Left kidney (tissue), 8 donors: ENCODE measurements at places on chromosomes 2 and 18. TPM values are rescaled to one million over a fixed set of nuclear protein-coding genes. Genes with fewer than 3 reads are reported as not detected.

DNA sequence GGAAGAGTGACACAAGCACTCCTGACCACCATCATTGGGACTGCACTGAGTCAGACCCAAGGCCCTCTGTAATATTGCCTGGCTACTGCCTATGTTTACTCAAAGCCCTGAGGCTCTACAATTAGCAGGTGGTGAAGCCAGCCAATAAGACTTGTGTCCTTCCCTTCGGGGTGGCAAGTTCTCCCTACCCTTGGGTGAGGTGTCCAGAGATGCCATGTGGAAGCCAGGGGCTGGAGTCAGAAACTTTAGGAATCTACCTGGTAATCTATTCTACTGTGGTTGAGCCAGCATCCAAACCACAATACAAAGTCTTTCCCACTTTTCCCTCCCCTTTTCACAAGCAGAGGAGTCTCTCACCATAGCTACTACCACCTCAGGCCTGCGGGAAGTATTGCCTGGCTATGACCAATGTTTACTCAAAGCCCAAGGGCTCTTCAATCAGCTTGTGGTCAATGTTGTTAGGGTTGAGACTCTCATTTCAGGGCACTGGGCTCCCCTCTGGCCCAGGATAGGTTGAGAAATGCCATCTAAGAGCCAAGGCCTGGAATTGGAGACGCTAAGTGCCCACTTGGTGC lies 17.6 kb downstream of the DHRS9 start:
- no peak for DNase-seq

DNA sequence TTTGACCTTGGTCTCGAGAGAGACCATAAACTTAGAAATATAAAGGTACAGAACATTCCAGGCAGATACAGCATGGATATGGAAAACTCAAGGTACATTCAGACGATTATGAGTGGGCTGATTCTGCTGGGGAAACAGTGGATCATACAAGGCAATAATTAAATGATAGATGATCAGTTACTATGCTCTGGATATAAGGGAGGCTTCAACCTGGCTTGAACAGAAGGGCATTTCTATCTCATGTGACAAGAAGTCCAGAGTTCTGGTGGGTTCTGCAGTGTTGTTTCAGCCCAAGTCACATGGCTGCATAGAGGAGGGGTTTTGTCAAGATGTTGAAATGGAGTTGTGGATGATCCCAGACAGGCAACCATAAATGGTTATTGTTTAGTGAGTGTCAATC lies 23.5 kb downstream of the MYO5B start:
- no peak for DNase-seq

Gene HAUS1
- polyA plus RNA-seq: 54.2 TPM

GRCh38 chr2:230781130-230781797 lies 68.6 kb downstream of the CAB39 start:
- peak; percentile 76 for DNase-seq

GRCh38 chr2:147646818-147647468 lies 197.9 kb upstream of the ACVR2A start:
- no peak for DNase-seq

GRCh38 chr18:62769216-62769615 lies 53.9 kb downstream of the PHLPP1 start:
- DNase-seq: no peak
